ENCODE measurements at places on chromosomes 7 and 10.

GRCh38 chr7:7446616-7447015, 89.1 kb downstream of the COL28A1 start:
- no peak for DNase-seq

GRCh38 chr7:155734445-155734809, 77.8 kb downstream of the SHH start:
- DNase-seq = no peak

- DNase-seq = peak; percentile 61
Measured at GRCh38 chr7:133230591-133231194, 22.2 kb upstream of the EXOC4 start.

- peak; percentile 71 for DNase-seq
Measured at GRCh38 chr10:6647811-6648526, 67.9 kb upstream of the PRKCQ start.

- no peak for DNase-seq
Measured at GRCh38 chr10:75916906-75917305, 485.5 kb downstream of the LRMDA start.

DNA sequence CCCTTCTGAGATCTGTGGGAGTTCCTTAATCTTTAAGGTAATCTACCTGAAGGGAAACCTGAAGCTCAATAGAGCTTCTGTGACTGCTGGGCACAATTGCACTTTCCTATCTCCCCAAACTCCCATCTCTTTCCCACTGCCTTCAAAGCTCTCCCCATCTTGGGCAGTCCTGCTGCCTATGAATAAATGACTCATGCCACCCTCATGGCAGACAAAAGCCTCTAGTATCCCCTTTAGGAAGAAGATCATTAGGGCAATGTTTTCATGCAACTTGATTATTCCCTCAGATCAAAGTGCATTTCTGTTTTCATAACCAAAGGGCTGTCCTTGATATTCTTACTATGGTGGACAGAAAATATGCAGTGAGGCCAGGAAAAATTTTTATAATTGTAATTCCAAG, 704.9 kb upstream of the LRRN3 start:
- no peak for DNase-seq

DNA sequence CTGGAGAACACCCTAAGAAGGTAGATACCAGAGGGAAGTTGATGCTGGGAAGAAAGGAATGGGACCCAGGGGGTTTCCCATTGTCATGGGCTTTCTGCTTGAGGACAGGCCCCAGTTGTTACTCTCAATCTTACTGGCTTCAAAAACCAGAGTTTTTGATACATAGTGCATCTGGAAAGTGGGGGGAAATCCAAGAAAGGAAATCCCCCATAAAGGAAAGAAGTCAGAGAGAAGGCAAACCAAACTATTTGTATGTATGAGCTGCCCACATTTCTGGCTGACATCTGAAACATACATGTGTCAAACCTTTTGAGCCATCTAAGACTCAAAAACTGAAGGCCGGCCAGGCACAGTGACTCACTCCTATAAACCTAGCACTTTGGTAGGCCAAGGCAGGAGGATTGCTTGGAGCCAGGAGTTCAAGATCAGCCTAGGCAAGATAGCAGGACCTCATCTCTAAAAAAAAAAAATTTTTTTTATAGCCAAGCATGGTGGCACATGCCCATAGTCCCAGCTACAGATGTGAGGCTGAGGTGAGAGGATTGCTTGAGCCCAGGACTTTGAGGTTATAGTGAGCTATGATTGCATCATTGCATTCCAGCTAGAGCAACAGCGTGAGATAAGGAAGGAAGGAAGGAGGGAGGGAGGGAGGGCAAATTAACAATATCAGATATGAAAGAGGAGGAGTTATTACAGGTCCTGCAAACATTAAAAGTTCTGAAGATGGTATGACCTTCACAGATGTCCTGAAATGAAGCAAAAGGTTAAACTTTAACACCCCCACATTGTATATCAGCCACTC, 6.7 kb upstream of the COA1 start:
- DNase-seq = no peak

DNA sequence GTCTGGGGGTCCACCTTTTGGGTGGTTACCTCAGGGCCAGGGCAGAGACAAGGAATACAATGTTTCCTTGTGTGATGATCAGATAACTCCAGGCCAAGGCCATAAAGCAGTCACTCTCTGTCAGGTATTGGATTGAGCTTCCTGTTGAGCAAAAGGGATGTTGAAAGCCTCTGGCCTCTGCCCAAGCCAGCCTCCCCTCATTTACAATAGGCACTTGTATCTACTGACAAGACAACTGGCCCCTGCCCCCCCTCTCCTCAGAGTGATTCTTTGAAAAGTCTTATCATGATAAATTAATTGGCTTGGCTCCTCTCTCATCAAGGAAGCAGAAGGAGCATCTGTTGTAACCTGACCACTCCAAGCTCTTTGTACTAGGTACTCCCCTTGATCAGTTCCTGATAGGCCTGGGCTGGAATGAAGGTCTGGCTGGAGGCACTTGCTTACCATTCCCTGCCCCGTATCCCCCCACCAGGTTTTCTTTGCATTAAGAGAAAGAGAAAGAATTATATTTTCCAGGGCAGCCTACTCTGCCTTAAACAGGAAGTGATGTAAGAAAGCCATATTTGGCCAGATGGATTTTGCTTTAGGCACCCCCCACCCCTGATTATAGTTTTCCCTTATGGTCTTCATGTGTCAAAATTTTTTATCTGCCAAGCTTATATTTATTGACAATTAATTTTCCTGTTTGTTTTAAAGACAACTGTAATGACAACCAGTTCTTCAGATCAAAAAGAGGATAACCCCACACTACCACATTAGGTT, 42.1 kb upstream of the HPS1 start:
- peak; percentile 13 for DNase-seq
